Temporal lobe (tissue), 4 donors: ENCODE measurements at places on chromosomes 12 and 14. TPM values are rescaled to one million over a fixed set of nuclear protein-coding genes. Genes with fewer than 3 reads are reported as not detected.

MYH6 gene
- total RNA-seq, result not detected

ING4 gene
- total RNA-seq, result 83.1 TPM

KRT85 gene
- total RNA-seq, result not detected

SIX4 gene
- 0.49 TPM for total RNA-seq

RPL10L gene
- total RNA-seq, result 0.25 TPM

CACNA1C gene
- 24.1 TPM for total RNA-seq

LBHD2 gene
- total RNA-seq, result not detected

BLOC1S1 gene
- total RNA-seq, result 27.5 TPM

MUCL1 gene
- total RNA-seq, result not detected

PPM1H gene
- 10.1 TPM for total RNA-seq

GLT8D2 gene
- 9.6 TPM for total RNA-seq

TCL1B gene
- total RNA-seq, result not detected

ZFHX2 gene
- 1.5 TPM for total RNA-seq

FAM186B gene
- not detected for total RNA-seq

CHGA gene
- 30.2 TPM for total RNA-seq

C1QL4 gene
- under 0.01 TPM for total RNA-seq

ADGRD1 gene
- 2.7 TPM for total RNA-seq

AKAP5 gene
- total RNA-seq, result 17.0 TPM

KLHL33 gene
- total RNA-seq, result 0.25 TPM

SP1 gene
- 12.8 TPM for total RNA-seq

CMTM5 gene
- 1.5 TPM for total RNA-seq

NFE2 gene
- 0.98 TPM for total RNA-seq

CAPS2 gene
- 7.9 TPM for total RNA-seq

RFX4 gene
- 6.4 TPM for total RNA-seq

MYRFL gene
- under 0.01 TPM for total RNA-seq

NKX2-1 gene
- total RNA-seq, result 0.49 TPM

ACADS gene
- total RNA-seq, result 3.9 TPM

PRPH gene
- 2.2 TPM for total RNA-seq

PIWIL1 gene
- total RNA-seq, result not detected
